ENCODE measurements at places on chromosomes 4 and X.

- DNase-seq: no peak
Observed at GRCh38 chr4:87087015-87087414, 133.4 kb downstream of the KLHL8 start.

DNA sequence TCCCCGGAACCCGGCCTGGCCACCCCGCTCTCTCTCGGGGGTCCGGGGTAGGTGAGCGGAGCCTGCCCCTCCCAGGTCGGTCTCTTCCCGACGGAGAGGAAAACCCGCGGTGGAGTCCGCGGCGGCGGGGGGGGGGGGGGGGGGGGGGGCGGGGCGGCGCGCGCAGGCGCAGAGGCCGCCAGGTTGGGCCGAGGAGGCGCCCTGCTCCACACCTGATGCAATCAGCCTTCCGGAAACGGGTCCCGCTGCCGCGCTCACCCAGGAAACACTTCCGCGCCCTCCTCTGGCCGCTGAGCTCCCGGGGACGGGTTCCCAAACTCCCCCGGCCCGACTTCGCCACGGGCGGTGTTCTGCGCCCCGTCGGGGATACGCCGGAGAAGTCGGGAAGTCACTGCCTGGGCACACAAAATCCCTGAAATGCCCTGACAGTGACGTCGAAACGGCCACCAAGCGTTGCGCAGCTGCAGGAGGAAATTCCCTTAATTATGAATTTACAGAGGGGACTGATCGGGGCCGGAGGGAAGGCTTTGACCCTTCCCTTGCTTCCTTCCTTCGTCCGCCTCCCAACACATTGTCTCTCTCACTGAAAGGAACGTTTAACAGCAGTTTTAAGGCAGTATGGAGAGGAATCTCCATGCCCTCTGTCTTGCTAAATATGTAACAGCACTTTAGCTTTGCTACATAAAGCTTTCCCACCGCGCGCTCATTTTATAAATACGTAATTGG lies 2.1 kb upstream of the APBB2 start:
- no peak for DNase-seq

- no peak for DNase-seq
Observed at GRCh38 chr4:26962720-26963119, 102.1 kb downstream of the STIM2 start.

GRCh38 chr4:175873707-175874106 lies 61.6 kb upstream of the GPM6A start:
- no peak for DNase-seq

DNA sequence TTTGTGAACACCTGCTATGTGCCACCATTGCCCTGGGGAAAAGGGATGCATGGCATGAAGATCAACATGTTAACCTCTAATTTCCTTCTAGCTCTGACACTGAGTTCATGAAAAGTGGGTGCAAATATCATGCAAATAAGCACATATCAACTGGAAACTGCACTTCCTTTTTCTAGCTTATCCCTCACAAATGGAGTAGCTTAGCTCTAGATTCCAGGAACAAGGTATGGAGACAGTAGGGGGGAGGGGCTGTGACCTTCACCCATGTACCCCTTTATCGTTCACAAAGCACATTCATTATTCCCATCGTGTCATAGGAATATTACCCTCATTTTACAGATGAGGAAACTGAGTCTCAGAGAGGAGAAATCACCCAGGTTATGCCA lies 37.4 kb downstream of the STARD8 start:
- DNase-seq: no peak

- DNase-seq: no peak
Observed at GRCh38 chr4:101527188-101527587, 179.9 kb upstream of the PPP3CA start.

DNA sequence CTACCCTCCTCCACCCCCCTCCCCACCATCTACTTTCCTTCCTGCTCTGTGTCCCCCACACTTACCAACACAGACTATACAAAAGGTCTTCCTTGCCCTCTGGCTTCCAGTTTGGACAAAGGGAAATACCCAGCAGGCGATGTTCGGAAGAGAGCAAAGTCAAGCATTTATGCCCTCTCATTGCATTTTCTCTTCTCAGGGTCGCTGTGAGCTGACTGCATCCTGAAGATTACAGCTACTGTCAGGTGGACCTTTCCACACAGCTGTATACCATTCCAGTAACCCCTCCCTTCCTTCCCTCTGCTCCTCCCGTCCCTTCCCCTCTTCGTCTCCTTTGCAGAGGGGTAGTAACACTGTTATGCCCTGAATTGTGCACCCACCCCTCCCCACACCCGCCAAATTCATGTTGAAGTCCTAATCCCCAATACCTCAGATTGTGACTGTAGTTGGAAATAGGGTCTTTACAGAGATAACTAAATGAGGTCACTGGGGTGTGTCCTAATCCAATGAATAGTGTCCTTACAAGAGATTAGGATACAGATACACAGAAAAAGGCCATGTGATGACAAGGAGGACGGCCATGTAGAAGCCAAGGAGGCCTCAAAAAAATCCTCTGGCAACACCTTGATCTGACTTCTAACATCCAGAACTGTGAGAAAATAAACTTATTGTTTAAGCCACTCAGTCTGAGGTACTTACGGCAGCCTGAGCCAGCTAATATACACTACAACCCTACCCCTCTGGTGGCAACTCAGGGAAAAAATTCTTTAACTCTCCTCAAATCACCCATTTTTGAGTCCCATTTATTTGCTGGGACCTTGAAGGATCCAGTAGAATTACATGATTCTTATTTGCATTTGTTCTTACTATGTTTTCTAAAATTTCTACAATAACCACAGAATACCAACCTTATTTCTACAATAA lies 11.7 kb downstream of the MORF4L2 start:
- no peak for DNase-seq

GRCh38 chr4:81839347-81840042 lies 367.8 kb upstream of the RASGEF1B start:
- DNase-seq: no peak

GRCh38 chr4:41678086-41678816 lies 70.3 kb downstream of the PHOX2B start:
- DNase-seq: no peak

DNA sequence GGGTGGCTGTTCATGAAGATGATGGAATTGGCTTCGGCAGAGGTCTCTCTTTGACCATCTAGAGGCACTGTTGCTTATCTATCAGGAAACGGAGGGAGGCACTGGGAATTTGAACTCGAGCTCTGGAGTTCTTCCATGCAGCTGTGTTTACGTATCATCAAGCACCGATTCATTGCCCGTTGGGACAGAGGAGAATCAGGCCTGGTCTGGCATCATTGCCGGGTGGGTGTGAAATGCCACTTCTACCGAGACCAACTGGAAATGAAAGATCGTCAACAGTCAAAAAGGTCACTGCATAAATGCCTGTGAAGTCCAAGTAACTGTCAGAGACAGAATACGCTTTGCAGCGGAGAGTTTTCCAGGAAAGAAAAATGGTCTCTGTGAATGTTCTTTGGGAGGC lies 166.9 kb downstream of the ASMT start:
- no peak for DNase-seq

- no peak for DNase-seq
Observed at GRCh38 chr4:2795893-2796848, 3.3 kb downstream of the SH3BP2 start.

- DNase-seq: no peak
Observed at GRCh38 chr4:90306810-90307209, 179.6 kb downstream of the CCSER1 start.

DNA sequence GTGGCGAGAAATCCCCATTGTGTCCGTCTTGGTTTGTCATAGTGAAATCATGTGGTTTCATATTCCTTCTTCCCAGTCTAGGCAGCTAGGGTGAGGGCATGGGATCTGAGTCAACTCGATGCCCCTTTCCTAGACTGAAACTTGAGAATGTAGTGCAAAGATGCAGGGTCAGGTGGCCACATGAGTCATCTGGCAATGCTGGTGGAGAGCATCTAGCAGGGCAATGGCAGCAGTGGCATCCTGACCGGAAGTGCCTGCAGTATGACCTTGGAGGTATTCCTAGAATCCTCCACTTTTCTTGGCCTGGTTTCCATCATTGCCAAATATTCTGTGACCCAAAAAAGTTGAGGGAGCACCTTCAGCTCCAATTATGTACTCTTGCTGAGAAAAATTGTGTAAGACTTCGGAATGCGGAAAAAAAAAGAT lies 39.1 kb upstream of the TMEM184C start:
- DNase-seq: no peak

DNA sequence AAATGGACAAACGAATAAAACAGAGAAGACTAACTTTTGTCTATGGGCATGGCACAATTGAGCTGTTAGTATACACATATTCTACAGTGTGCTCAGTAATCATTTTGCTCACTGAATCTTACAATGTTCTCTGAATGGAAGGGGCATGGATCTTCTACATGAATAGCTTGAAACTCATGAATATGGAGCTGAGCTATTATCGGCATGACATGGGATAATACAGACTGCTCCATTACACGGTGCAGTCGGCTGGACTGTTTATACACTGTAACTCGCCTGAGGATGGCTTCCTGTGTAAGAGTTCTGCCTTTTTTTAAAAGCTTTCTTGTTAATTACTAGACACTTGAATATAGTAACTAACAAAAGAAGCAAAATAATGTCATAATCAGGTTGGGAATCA lies 368.5 kb upstream of the MAD2L1 start:
- no peak for DNase-seq

DNA sequence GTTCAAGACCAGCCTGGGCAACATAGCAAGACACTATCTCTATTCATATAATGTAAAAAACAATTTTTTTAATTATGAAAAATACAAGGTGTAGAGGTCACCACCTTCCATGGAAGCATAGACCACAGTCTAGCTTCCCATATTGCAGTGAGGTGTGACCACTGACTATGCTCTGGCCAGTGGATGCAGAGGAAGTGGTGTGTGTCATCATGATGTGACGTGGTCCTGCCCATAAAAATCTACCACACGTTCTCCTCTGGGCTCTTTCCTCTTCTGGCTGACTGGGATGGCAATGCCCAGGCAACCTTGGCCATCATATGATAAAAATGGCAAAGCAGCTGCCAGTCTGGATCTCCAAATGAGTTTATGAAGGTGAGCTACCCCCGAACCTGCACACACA lies 65.7 kb downstream of the RBM47 start:
- no peak for DNase-seq

- DNase-seq: no peak
Observed at GRCh38 chrX:46247456-46247855, 297.8 kb downstream of the ZNF674 start.

- no peak for DNase-seq
Observed at GRCh38 chrX:148381603-148382002, 118.8 kb upstream of the AFF2 start.

DNA sequence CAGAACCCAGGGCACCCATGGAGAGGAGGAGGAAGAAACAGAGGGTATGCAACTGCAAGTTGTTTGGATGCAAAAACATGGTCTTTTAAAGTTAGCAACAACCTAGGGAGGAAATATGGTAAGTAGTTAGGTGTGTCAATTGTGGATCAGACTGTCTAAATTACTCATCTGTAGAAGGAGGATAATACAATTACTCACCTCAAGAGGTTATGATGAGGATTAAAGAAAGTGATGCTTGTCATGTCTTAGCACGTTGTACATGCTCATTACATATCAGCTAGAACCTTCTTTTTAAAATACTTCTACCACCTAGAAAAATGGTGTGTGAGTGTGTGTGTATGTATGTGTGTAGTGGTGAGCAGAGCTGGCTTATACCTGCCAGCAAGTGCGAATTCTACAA lies 2.3 kb upstream of the C1QTNF7 start:
- DNase-seq: no peak

GRCh38 chrX:99073551-99073950 lies 1336.5 kb downstream of the PCDH19 start:
- no peak for DNase-seq

- DNase-seq: no peak
Observed at GRCh38 chr4:25103418-25103817, 56.8 kb downstream of the SEPSECS start.

Data from activated T-helper 1 cell treated with anti-CD3 and anti-CD28 coated beads, Interleukin-2, amount 50 U/mL, for 16 hours (primary cell).